ENCODE measurements at places on chromosomes 7 and 10.

DNA sequence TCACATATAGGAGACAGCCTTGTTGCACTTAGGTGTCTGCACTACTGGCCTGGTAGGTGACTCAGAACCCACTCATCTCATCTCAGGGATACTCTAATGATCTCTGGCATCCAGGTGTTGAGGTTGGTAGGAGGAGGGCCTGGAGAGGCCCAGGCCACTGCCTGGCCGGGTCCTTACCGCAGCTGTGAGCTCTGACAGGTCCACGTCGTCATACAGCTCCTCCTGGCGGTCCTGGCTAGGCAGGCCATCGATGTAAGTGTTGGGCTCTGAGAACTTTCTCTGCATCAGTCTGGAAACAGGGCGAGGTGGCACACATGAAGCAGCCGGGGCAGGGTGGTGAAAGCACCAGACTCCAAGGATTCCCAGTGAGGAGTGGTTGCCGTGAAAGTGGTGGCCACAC is 62.1 kb downstream of the VWA2 start:
- DNase-seq, result no peak

- DNase-seq, result no peak
Measured at GRCh38 chr7:47512481-47513176, 69.3 kb downstream of the TNS3 start.

DNA sequence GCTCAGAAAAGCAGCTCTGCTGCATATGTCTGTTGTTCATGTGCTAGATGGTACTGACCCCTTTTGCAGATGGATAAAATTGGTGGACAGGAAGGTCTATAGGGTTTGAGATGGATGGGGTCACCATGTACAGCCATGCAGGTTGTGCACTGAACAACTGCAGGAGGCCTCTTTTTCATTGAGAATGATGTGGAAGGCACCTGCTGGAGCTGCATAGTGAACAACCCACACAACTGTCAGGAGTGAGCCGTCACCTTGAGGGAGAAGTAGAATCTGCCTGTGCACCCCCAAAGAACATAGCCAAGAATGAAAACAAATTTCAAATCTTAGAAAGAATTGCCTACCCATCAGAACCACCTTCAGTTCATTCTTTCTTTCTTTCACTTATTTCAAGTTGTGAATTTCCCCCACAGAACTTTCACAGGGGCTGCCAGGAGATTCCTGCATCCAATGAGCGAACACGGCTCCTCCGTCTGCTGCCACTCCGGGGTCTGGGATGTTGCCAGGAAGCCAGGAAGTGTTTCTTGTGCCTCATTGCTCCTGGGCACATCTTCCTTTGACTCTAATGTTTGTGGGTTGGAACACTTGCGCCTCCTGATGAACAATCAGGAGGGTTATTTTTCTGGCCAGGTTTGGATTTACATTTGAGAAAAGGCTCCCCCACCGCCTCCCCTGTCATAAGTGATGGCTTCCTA is 53.7 kb upstream of the DOCK1 start:
- DNase-seq, result peak; percentile 24

DNA sequence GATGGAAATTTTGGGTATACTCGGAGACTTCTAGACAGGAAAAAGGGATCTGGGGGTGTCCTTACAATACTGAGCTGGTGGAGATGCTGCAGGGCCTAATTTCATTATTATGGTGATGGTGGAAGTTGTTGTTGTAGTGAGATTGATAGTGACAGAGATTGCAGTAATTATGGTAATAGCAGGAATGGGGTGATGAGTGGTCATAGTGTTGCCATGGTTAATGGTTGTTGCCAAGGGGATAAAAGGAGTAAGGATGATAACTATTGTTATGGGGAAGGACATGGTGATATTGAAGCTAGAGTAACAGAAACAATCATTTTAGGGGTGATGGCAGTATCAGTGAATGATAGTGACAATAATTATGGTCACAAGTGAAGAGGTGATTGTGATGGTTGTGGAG is 27.1 kb upstream of the LBX1 start:
- no peak for DNase-seq

DNA sequence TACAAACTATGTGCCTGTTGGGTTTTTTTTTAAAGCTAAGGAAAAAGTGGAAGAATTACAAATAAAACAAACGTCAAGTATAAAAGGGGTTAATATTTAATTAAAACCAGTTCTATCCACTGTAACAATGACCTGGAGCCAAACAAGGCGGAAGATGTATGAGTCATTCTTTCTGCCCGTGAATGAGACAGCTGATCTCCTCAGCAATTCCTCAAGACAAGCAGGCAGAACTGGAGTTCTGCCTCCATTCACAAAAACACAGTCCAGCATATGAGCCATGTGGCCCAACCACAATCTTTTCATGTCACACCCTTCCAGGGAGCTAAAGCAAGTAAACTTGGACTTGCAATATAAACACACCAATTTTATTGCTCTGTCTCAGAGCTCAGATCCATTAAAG is 8.4 kb downstream of the ETV1 start:
- DNase-seq, result no peak

- no peak for DNase-seq
Measured at GRCh38 chr10:51137756-51138529, 63.7 kb downstream of the PRKG1 start.

GRCh38 chr7:86214734-86215133 is 429.0 kb upstream of the GRM3 start:
- no peak for DNase-seq

DNA sequence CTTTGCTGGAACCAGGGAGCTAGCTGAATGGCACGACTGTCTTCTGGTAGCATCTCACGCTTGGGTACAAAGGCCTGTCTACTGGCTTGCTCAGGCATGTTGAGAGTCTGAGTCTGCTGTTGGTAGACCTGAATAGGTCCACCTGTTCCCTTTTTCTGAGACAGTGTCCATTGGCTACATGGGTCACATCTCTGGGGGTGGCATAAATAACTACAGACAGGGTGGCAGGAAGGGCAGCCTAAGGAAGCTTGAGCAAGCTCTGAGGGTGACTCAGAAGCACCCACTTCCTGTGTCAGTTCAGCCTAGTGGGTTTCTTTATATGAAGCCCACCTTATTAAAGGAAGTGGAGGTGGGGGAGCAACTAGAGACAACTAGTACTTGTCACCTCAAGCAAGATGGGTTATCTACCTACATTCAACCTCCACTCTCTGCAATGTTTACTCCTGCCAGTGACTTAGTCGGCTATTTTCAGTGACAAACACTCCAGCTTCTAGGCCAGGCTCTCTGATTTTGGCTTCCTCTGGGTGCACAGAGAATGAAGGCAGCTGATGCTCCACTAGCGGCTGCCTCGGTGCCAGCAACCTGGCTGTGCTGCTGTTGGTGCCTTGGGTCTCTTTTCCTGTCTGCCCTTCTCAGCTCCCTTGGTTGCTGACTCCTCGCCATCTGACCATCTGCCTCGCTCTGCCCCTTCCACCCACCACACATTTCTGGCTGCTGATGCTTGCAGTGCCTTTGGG is 5.7 kb upstream of the ZYX start:
- no peak for DNase-seq

DNA sequence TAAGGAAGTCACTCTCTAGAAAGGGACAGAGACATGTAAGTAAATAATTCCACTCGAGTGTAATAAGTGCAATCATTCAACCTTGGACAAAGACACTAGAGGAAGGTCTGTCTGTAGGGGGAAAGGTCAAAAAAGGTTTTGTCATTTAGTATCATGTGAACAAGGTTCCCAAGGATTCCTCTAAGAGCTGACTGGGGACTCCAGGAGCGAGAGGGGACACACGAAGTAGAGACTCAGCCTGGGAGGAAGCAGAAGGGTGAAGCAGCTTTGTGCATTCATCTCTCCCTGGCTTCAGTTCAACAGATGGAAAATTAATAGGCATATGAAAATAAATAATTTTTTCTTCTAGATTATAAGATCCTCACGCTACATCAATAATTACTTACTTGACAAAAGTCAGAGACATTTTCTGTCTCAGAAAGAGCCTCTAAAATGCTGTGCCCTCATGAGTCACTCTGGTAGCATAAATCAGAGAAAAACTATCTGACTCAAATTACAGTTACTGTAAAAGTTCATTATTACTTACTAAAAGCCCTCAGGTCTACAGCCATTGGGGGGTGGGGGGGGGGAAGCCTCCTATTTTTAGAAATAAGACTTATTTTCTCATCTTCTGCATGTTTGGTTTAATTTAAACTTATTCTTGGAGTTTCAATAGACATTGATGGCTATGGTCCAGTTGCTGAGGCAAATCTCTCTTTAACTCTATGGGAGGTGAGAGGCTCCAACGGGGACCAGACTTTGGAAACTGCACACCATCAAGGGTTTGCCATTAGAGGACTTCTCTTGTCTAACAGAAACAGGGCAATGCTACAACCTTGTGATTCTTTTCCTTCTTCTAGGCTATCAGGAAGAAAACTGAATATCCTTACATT is 275.1 kb upstream of the KLF14 start:
- no peak for DNase-seq

GRCh38 chr10:74047871-74048270 is 50.0 kb downstream of the VCL start:
- DNase-seq, result no peak

GRCh38 chr7:133419041-133419440 is 166.2 kb downstream of the EXOC4 start:
- no peak for DNase-seq

DNA sequence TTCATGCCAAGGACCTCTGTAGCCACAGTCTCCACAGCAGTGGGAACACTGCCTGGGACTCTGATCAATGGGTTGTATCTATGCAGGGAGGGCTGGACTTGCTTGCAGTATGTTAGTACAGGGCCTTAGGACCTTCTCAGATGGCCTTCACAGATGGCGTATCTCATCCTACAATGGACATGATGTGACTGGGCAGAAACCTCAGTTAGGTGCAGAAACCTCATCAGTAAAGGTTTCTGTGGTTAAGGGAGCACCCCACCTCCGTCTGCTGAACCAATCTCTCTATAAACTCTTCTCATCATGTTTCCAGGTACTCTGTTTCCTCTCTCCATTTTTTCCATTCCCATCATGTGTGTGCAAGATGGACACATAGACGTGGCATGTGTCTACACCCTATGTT is 154.9 kb downstream of the EVX1 start:
- no peak for DNase-seq

GRCh38 chr10:132899751-132900065 is 42.7 kb downstream of the CFAP46 start:
- no peak for DNase-seq

DNA sequence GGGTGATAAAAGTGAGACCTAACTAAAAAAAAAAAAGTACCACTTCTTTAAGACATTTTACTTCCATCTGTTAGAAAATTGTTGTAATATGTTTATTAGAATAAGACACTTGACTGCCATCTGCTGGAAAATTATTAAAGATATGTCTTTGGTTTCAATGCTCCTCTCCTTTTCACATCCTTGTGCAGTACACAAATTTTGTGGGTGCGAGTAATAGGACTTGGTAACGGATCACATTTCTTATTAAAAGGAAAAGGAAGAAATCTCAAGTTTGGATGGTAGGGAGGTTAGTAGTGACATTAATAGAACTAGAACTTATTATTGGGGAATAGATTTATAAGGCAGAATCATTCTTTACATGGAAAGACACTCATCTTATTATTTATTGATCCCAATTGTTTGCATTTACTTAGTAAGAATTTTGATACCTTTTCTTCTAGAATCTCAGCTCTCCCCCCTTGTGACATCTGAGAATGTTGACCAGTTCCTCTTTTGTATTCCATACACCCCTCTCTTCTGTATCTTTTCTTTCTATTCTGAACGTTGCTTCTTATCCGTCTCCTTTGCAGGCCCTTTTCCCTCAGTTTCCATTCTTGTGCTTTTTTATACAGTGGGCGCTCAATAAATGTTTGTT is 43.0 kb upstream of the RPA3 start:
- no peak for DNase-seq

DNA sequence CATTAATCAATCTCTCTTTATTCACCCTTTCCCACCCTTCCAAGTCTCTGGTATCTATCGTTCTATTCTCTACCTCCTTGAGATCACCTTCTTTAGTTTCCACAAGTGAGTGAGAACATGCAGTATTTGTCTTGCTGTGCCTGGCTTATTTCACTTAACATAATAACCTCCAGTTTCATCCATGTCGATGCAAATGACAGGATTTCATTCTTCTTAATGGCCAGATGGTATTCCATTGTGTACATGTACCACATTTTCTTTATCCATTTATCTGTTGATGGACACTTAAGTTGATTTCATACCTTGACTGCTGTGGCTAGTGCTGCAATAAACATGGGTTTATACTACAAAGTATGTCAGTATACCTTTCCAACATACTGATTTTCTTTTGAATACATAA is 3.8 kb upstream of the AOAH start:
- no peak for DNase-seq

GRCh38 chr10:132532179-132532578 is 5.4 kb upstream of the INPP5A start:
- peak; percentile 35 for DNase-seq

DNA sequence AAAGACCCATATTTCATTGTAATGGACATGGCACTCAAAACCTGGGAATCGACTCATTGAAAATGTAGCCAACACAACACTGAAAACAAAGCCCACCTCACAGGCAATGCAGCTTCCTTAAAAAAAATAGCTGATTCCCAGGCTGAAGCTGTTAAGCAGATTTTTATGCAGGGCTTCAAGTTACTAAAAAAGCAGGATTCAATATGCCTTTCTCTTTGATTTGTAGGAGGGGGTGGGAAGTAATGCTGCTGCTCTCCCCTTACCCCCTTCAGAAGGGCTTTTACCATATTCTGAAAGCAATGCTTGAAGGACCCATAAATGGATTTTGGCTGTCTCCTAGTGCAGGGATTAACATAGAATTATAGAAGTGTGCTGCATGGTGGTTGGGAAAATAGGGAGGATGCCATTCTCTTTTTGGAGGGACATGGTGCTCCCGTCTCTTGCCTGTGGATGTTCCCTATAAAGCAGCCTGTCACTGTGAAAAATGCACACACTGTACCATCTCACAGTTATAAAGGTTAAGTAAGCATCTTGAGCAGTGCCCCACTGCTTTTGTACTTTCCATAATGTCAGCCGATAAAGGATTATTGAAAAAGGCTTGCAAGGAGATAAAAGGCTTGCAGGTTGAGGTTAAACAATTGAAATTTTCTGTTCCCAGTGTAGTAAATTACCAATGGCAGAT is 262.8 kb downstream of the AUTS2 start:
- DNase-seq, result no peak

DNA sequence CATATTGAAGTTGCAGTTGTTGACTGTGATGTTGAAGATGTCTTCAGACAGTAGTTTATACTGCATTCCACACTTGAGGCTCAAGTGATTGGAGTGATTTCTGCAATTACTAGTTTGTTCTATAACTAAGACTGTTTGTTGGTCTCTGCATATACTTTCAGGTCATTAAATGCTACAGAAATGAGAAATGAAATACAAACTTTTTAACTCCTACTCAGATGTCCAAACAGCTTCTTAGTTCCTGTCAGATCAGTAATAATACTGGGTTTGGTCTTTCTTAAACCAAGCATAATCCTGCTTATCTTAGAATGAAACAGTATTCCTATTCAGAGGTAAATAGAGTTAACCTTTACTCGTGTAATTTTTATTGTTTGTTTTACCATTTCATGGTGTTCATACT is 115.9 kb downstream of the CCNY start:
- DNase-seq, result no peak
